Stimulated activated effector memory CD8-positive, alpha-beta T cell treated with anti-CD3 and anti-CD28 coated beads, Interleukin-12 subunit alpha, Interleukin-12 subunit beta, amount 100 ng/mL, for 72 hours (primary cell): ENCODE measurements at places on chromosomes 1 and 21.

DNA sequence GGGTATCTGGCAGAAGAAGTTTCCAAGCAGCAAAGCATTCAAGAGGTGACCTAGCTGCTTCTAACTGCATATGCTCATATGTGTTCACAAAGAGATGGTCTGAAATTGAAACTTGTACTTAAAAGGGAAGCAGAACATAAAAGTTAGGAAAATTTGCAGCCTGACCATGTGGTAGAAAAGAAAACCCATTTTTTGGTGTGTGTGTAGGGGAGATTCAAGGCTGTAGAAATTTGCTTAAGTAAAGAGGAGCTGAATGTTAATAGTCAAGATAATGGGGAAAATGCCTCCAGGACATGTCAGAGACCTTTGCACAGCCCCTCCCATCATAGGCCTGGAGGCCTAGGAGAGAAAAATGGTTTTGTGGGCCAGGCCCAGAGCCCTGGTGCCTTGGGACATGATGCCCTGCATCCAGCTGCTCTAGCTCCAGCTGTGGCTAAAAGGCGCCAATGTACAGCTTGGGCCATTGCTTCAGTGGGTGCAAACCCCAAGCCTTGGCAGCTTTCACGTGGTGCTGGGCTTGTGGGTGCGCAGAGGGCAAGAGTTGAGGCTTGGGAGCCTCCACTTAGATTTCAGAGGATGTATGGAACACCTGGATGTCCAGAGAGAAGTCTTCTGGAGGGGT, 54.9 kb downstream of the DHRS3 start:
- DNase-seq = no peak

DNA sequence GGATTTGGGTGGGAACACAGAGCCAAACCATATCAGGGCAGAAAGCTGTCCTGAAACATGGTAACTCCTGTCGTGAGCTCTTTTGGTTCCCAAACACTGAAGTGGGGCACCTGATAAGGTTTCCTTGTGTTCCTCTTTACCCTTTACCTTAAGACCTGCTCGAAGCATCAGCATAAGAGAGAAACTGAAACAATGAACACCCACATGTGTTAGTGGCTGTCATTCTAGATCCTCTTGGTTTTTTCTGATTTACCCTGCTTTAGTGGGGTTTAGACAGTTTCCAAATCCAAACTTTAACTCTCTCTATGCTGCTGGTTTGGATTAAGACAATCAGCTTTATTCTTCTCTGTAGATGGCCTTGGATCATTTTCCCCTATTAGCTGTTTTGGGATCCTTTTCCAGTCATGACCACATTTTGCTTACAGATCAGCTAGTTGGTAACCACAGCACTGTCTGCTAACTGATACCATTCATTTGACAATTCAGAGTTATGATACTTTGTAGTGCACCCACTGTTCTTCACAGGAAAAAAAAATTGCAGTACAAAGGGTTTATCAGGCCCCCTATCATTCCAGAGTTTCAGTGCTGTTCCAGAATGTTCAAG, 975 bp upstream of the MNDA start:
- no peak for DNase-seq

DNA sequence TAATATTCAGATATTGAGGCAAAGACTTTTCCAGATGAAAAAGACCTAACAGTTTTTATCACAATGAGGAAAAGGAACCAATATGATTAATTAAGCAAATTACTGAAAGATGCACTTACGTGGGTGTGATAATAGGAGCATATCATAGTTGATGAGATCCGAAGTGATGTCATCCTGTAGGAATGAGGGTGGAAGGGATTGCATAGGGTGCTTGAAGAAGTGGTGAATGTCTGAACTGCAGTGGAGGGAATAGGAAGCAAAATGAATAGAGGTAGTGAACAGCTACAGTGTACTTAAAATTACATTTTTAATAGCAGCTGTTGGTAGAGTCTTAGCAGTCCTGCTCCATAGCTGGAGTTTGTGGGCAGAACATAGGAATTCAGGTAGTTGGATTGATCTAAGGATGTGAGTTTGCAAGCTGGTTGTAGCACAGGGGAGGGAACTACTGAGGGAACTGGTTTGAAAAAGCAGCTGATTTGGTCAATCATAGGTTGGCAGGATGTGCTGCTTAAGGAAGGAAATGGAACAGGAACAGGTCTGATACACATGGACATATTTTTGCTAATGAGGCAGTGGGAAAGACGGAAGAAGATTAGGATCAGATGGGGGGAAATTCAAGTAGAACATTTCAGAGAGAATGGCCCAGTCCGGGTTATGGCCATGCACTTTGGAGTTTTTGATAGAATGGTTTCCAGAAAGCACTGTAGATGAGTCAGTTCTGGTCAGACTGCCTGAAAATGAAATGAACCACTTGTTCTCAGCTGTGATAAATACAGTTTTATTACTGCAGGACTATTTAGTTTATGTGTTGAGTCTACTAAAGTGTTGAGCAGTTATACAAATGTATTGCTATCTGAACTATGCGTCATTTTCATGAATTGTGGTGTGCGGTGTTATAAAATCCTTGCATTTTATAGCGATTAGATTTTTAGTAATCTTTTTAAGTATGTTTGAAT, 155.8 kb downstream of the RYR2 start:
- no peak for DNase-seq

- no peak for DNase-seq
Observed at GRCh38 chr1:17869815-17870214, 114.7 kb downstream of the ACTL8 start.

DNA sequence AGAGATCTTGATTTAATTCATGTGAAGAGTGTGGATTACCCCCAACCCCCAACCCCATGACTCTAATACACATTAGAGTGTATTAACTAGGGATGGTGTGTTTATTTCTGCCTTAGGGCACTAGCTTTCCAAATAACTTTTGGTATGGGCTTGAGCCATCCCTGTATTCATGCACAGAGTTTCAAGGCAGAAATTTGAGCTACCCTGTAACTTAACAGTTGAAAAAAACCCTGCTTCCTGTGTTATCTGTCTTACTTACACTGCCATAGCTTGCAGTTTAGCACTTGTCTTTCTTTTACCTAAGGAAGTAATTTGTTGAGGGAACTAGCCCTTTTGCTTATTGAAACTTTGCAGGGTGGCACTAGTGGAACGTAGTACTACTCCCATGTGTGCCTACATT, 6.3 kb downstream of the SRSF11 start:
- DNase-seq = no peak

GRCh38 chr1:226632169-226632879, 83.8 kb downstream of the STUM start:
- DNase-seq = no peak
